ENCODE measurements at places on chromosomes 7 and 10.
A peak's percentile ranks its signal among the peaks of the same experiment; 100 is the strongest.

GRCh38 chr10:87657371-87657770 is 2.3 kb upstream of the PAPSS2 start:
- peak; percentile 88 for DNase-seq

GRCh38 chr10:17861760-17862159 is 52.6 kb downstream of the MRC1 start:
- DNase-seq = no peak

- no peak for DNase-seq
Observed at GRCh38 chr10:112946649-112947048, 3.4 kb upstream of the TCF7L2 start.

GRCh38 chr10:64071218-64071617 is 550.0 kb downstream of the REEP3 start:
- no peak for DNase-seq

GRCh38 chr10:6270951-6271350 is 68.2 kb downstream of the PFKFB3 start:
- DNase-seq = no peak

GRCh38 chr10:3046210-3046779 is 21.1 kb upstream of the PFKP start:
- DNase-seq = no peak

- no peak for DNase-seq
Observed at GRCh38 chr10:113736576-113736975, 14.9 kb upstream of the PLEKHS1 start.

DNA sequence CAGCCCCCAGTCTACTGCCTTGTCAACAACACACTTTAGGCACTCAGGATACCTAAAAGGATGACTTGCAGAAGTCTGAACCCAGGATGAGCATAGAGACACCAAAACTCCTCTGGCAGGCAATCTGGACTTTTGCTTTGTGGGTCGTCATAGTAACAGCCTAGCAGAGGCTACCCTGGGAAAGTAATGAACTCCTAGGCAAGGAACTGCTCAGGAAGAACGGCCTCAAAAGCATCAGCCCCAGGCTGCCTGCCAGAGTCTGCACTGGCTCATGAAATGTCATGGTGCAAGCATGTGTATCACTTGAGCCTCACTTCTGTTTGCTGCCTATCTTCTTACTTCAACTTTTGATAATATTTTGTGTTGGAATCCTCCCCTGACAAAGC is 715.1 kb downstream of the GRID1 start:
- no peak for DNase-seq

DNA sequence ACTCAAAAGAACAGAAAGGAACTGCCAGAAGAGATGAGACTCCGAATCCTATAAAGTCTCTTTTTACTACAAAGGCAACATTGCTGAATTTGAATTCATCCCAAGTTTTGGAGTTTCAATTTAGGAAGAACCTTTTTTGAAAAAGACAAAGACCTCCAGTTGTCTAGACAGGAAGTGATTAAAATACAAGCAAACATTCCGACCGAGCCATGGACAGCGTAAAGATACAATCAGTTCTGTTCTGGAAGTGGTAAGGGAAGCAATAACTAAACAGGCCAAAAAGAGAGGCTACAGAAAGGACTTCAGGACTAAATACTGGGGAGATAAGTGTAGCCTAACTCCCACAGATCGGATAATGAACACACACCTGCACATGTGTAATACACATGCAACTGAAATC is 101.0 kb downstream of the SMURF1 start:
- peak; percentile 68 for DNase-seq

GRCh38 chr10:78532480-78533042 is 498.9 kb downstream of the RPS24 start:
- no peak for DNase-seq

DNA sequence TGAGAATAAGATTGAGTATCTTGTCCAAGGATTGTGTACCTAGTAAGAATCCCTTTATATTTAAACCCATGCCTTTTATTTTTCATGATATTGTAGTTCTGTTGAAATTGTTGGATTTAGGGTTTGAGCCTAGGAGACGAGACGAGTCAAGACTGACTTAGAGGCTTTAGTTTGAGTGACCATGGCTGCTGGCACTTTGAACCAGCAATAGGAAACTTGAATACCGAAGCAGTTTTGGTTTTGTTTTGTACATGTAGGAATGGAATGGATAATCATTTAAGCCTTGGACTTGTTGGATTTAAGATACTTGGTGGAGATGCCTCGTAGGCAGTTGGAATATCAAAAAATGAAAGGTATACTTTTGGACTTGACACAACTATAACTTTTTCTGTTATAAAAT is 229.0 kb downstream of the BICC1 start:
- DNase-seq = no peak

DNA sequence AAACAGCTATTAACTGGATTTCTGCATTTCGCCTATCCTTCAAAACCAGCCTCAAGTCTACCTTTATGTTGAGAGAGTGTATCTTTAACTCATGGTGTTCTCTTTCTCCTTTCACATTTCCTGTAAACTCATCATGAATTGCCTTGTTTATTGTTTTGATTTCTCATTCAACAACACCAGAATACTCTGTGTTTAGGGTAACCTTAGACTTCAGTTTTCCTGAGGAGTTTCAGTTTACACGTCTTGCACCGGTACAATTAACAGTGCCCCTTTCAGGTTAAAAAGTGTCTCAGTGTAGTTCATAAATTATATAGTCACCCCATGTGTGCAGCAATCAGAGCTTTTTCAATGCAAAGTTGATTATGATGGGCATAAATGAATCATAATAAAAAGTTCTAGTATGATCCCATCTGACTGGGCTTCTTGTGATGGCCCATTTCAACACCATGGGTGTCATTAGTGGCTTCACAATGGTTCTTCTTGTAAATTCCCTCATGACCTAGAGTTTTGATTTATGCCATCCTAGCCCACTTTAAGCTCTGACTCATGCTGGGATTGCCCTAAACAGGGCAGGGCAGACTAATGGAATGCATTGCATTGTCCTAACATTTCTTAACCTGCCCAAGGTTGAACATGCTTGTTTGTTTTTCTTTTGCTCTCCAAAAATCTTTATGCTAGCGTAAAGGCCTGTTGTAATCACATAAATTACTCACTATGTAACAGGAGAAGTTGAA is 22.0 kb downstream of the ITGB8 start:
- peak; percentile 15 for DNase-seq

- DNase-seq = peak; percentile 15
Observed at GRCh38 chr10:132489053-132489703, 48.4 kb upstream of the INPP5A start.

- no peak for DNase-seq
Observed at GRCh38 chr10:127048630-127049029, 143.4 kb downstream of the DOCK1 start.

Data from iris pigment epithelial cell (primary cell).